CD4-positive, alpha-beta T cell treated with Interleukin-12 subunit alpha and Interleukin-12 subunit beta, for 1 hour (primary cell): ENCODE measurements at places on chromosomes 7 and 10.

GRCh38 chr10:34397324-34397723 lies 417.8 kb downstream of the PARD3 start:
- no peak for DNase-seq

DNA sequence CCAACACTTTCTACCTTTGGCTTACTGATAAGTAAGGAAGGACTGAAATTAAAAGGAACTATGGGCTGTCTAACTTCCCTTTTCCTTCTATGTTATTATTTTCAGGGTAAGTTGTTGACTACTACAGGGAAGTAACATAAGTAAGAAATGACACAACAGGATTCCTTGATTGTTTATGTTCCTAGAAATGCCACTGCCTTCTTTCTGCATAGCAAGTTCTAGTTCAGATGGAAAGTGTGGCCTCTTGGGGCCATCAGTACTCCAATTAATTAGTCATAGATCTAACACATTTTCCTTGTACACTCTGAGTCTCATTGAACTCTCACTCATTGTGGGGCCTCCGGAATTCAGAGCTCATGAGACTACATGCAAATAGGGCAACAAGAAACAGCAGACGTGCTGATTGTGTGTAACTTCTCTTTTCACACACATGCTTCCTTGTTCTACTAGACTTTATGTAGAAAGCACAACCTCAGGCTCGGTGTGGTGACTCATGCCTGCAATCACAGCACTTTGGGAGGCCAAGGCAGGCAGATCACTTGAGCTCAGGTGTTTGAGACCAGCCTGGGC lies 35.3 kb upstream of the HIBADH start:
- peak; percentile 7 for DNase-seq

DNA sequence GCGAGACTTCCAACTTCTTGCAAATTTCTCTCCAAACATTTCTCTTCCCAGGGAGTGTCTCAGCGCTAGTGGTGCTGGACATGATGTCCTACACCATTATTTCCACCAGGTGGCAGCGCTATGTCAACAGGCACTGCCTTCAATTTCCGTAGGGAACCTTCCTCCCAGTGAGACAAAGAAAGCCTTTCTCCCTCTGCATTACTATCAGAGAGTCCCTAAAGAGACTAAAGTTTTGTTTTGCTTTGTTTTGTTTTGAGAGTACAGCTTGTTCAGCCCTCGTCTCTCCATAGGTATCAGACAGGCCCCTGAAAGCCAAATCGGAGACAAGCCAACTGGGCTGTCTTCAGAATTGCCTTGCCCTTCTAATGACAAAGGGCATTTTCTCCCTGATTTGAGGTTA lies 44.2 kb upstream of the GGCT start:
- DNase-seq = peak; percentile 40

DNA sequence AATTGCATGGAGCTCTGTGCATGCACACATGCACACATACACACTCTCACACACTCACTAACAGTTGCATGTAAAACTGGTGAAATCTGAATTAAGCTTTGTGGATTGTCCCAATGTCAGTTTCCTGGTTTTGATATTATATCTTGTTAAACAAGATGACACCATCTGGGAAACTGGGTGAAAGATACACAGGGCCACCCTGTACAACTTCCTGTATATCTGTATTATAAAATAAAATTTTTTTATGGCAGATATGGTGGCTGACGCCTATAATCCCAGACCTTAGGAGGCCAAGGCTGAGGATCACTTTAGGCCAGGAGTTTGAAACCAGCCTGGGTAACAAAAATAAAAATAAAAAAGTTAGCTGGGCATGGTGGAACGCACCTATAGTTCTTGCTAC lies 87.4 kb downstream of the PTPN20 start:
- no peak for DNase-seq

DNA sequence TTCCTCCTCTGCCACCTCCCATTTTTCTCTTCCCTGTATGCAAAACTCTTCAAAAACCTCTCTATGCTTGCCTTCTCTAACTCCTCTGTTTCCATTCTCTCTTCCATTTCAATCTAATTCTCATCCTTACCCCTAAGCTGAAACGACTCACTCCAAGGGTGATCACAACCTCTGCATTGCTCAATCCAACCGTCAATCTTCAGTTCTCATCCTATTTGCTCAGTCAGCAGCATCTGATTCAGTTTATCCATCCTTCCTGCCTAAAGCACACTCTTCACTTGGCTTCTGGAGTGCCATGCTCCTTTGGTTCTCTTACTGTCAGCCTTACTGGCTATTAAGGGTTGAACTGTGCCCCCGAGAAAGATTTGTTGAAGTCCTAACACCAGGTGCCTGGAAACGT lies 163.5 kb upstream of the NEBL start:
- no peak for DNase-seq

GRCh38 chr10:12597788-12598765 lies 248.7 kb downstream of the CAMK1D start:
- no peak for DNase-seq

DNA sequence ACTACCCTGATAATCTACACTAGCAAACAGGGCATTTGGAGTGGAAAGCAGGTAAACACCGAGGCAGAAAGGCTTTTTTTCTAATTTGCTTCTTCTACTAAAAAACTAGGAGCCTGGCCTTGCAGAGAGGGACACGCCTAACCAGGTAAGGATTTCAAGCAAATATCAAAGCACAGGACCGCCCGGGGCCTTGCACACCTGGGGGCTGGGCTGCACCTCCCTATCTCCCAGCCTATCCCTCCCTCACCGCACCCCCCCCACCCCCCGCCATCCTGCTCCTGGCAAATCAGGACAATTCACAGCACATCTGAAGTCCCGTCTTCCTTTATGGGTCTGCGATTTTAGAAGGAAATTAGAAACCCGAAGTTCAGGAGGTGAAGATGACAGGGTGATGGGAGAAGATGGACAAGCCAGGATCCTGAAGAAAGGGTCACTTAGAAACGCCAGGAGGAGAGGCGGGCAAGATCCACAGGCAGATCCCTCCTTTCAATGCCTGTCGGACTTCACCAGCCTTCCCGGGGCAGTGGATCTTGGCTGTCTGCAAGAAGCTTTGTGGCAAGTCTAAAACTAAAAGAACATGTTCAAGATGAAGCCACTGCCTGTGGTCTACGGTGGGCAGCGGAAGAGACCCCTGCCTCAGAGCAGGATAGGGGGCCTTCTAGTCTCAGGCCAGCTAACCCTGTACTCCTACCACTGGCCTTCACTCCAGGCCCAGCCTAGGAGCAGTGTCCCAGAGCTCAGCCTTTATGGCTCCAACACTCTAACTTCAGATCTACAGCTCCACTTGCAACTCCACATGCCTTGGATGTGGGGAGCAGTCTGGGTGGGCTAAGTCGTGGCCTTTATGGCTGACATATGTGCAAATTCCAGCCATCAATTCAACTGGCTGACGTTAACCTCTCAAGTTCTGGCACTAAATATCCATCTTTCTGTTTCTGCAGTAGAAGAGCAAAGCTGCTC lies 43.9 kb downstream of the TNS3 start:
- DNase-seq = no peak

- DNase-seq = no peak
These were observed 128.4 kb downstream of the CHCHD3 start for GRCh38 chr7:132953468-132953867.

GRCh38 chr10:13751191-13751764 lies 164.5 kb downstream of the PRPF18 start:
- no peak for DNase-seq

DNA sequence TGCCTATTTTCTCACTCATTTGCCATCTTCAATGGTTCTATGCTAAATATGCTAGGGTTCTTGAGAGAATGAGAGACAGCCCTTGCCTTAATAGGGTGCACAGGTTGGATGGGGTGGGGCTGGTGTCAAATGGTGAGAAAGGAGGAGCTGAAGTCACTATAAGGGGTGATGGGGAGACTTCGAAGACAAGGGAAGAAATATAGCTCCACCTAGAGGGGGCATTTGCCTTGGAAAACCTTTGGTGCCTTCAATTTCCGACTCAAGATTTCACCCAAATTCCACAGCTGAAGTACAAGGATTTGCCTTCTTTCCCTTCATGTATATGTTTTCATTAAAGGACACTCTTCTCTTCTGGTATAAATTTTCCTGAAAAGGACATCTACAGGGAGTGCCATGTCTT lies 5.6 kb downstream of the PTN start:
- DNase-seq = no peak

- DNase-seq = no peak
These were observed 224.9 kb downstream of the EXOC4 start for GRCh38 chr7:133477791-133478190.

GRCh38 chr7:127950233-127950935 lies 80.9 kb downstream of the LRRC4 start:
- DNase-seq = no peak
